Coronary artery (tissue), 2 donors: ENCODE measurements at places on chromosomes 5 and 9.

DNA sequence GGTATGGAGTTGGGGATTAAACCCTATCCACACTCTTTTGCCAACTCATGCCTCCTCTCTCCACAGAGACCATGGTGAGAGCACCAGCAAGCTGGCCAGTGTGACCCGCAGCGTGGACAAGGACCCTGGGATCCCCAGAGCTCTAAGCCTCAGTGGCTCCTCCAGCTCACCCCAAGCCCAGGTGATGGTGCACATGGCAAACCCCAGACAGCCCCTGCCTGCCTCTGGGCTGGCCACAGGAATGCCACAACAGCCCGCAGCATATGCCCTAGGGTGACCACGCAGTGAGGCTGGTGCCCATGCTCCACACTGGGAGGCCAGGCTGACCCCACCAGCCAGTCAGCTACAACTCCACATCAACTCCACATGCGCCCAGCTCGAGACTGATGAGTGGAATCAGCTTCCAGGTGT lies 11.5 kb upstream of the CARD19 start:
- peak; percentile 53 for DNase-seq

DNA sequence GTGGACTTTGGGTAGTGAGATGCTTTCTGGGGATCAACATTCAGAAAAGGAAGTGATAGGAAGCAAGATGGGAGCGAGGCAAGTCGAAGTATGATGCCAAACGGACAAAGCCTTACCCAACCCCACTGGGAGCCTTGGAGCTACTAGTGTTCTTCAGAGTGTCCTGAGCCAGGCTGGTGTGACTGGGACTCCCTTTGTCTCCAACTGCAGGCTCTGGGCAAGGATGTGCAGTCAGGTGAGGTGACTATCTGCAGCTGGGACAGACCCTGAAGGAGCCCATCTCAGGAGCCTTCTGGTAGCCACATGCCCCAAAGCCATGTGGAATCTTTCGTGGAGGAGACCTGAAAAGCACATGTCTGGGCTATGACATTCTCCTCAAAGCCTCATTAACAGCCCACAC lies 360.6 kb downstream of the MTRR start:
- no peak for DNase-seq

GRCh38 chr5:114174131-114174530 lies 187.7 kb upstream of the KCNN2 start:
- no peak for DNase-seq

DNA sequence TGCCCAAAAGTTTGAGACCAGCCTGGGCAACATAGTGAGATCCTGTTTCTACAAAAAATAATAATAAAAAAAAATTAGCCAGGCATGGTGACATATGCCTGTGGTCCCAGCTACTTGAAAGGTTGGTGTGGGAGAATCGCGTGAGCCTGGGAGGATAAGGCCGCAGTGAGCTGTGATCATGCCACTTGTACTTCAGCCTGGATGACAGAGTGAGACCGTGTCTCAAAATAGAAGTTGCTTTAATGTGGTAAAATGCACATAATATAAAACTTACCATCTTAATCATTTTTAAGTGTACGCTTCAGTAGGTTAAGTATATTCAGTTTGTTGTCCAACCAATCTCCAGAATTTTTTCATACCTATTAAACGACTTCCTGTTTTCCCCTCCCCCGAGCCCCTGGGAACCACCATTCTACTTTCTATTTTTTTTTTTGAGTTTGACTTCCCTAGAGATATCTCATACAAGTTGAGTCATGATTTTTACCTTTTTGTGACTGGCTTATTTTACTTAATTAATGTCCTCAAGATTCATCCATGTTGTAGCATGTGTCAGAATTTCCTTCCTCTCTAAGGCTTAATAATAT lies 120.1 kb upstream of the POC5 start:
- no peak for DNase-seq

- DNase-seq = no peak
Measured at GRCh38 chr9:134964271-134965055, 46.8 kb upstream of the FCN1 start.

- DNase-seq = no peak
Measured at GRCh38 chr5:72205431-72206009, 98.2 kb downstream of the MAP1B start.

GRCh38 chr9:7910426-7911020 lies 110.9 kb upstream of the DMAC1 start:
- DNase-seq = no peak

DNA sequence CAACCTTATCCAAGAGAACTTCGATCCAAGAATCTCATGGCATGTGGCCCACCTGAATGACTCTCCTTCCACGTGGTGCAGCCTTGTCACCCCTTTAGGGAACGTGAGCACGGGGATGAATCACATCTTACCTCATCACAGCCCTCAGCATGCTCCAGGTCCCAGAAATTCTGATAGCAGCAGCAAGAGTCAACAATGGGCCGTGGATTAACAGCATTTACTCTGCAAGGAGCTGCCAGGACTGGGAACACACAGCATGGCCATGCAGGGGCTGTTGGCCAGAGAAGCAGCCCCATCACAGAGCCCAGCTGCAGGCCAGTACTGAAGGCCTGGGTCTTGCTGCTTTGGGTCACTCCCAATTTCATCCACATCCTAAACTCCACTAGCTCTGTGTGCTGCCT lies 150.4 kb downstream of the C5orf15 start:
- DNase-seq = peak; percentile 79

- no peak for DNase-seq
Measured at GRCh38 chr9:99262949-99263418, 40.9 kb downstream of the SEC61B start.

DNA sequence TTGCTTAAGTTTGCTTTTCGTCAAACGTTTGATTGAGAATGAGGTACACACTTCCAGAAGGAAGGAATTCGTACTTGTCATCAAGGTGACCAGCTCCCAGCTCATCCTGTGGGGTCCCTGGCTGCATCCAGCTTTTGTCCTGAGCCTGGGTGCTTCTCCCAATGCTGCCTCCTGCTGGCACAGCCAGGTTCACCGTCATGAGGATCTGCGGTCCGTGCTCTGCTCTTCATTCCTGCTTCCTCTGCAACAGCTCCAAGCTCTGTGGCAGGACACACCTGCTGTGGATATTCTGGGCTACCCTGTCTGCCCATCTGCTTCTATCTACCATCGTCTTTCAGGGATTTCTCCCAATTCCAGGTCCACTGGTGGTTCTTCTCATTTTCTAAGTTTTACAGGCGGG lies 13.3 kb upstream of the UBE2QL1 start:
- peak; percentile 29 for DNase-seq

- no peak for DNase-seq
Measured at GRCh38 chr5:151264113-151264512, 11.1 kb downstream of the GM2A start.
